Daoy (cell line): ENCODE measurements at places on chromosomes 1 and 21. TPM values are rescaled to one million over a fixed set of nuclear protein-coding genes. Genes with fewer than 3 reads are reported as not detected.

GRCh38 chr1:116994411-116994810 lies 7.1 kb upstream of the CD101 start:
- no peak for DNase-seq

DNA sequence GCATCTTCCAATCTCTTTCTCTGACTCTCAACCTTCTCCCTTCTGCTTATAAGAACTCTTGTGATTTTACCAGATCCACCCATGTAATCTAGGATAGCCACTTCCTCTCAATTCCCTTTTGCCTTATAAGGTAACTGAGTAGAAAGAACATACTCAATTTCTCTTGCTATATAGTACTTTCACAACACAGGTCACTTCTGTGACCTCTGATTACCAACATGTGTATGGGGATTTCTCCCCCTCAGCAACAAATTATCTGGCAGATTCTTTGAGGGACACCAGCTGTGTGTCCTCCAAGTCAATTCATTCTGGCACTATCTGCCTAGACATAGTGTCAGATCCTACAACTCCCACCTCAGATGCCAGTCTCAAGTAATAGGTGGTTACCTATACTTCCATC lies 62.5 kb downstream of the IL23R start:
- DNase-seq: no peak

- peak; percentile 36 for DNase-seq
These were observed 1.1 kb downstream of the SYNC start for GRCh38 chr1:32701421-32701911.

DNA sequence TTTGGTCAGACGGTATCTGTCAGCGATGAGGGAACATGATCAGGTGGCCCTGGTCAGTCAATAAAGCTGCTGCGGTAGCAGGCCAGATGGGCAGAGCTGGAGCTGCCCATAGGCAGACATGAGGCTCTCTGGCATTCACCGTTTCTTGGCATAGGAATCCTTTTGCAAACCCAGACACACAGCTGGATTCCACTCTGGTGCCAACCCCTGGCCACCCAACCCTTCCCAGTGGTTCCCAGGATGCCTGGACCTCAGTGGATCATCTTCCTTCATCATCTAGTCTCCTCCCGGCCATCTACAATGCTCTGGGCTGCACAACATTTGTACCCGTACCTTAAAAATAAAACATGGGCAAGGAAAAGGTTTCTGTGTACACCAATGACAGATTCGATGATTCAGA lies 68.3 kb upstream of the ACTRT2 start:
- DNase-seq: no peak

GRCh38 chr1:73765551-73766233 lies 432.3 kb downstream of the LRRIQ3 start:
- no peak for DNase-seq

DNA sequence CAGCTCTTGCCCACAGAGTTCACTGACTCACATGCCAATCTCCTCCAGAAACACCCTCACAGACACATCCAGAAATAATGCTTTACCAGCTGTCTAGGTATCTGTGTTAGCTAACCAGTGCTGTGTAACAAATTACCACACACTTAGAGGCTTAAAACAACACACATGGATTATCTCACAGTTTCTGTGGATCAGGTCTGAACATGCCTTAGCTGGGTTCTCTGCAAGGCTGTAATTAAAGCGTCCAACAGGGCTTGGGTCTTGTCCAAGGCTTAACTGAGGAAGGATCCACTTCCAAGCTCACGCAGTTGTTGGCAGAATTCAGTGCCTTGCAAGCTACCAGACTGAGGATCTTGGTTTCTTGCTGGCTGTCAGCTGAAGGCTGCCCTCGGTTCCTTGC lies 92.5 kb upstream of the RGS4 start:
- peak; percentile 9 for DNase-seq

- no peak for DNase-seq
These were observed at the start of gene CD48 for GRCh38 chr1:160711602-160712311. Gene CD48 (minus strand): TSS chr1:160711822. CDS start chr1:160711763, 59 bp downstream.

Gene LRRC38
- not detected in 2 replicates for total RNA-seq

Gene PIGM
- 5.2 and 5.3 TPM in 2 replicates for total RNA-seq

Gene PCSK9
- total RNA-seq: 0.03 and 0.29 TPM in 2 replicates

GRCh38 chr1:204968951-204969350 lies 74.1 kb upstream of the CNTN2 start:
- DNase-seq: no peak

DNA sequence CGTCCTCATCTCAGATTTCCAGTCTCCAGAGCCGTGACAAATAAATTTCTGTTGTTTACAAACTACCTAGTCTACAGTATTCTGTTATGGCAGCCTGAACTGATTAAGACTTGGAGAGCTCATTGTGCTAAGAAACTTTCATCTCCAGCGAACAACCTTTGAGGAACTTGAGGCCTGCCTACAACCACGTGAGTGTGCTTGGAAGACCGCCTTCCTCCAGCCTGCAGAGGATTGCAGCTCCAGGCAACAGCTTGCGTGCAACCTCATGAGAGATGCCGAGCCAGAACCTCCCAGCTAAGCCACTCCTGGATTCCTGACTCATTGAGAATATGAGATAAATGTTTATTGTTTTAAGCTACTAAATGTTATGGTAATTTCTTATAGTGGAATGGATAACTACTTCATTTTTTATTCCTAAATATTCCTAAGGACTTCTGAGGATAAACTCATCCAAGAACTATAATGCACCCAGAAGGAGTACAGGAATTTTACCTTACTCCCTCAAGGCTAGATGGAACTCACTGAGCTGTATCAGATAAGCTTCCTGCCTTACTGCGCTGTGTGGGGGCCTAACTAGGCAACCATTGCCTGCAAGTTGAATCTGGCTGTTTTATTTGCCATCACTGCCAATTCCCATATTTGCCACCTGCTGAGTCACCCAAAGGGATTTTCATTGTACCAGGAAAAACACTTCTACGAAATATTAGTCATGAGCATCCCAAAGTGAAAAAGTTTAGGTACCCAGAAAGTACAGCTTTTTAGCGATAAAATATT lies 17.6 kb downstream of the FAM177B start:
- peak; percentile 95 for DNase-seq

Gene FCRL2
- total RNA-seq: not detected in 2 replicates

Gene FGR
- not detected in 2 replicates for total RNA-seq

Gene FYB2
- not detected in 2 replicates for total RNA-seq

Gene CDC73
- total RNA-seq: 18.7 and 21.9 TPM in 2 replicates

Gene NIPAL3
- 8.6 and 13.8 TPM in 2 replicates for total RNA-seq

GRCh38 chr1:235708390-235708962 lies 58.9 kb upstream of the GNG4 start:
- DNase-seq: peak; percentile 72

Gene AMY2B
- total RNA-seq: 0.86 TPM in 1 of 2 replicates, not detected in the other

- no peak for DNase-seq
These were observed 798.1 kb downstream of the ADGRL2 start for GRCh38 chr1:82598812-82599211.

Gene CSTB
- 14.3 and 15.2 TPM in 2 replicates for total RNA-seq

- DNase-seq: no peak
These were observed 65.0 kb downstream of the TOR3A start for GRCh38 chr1:179146911-179147310.

DNA sequence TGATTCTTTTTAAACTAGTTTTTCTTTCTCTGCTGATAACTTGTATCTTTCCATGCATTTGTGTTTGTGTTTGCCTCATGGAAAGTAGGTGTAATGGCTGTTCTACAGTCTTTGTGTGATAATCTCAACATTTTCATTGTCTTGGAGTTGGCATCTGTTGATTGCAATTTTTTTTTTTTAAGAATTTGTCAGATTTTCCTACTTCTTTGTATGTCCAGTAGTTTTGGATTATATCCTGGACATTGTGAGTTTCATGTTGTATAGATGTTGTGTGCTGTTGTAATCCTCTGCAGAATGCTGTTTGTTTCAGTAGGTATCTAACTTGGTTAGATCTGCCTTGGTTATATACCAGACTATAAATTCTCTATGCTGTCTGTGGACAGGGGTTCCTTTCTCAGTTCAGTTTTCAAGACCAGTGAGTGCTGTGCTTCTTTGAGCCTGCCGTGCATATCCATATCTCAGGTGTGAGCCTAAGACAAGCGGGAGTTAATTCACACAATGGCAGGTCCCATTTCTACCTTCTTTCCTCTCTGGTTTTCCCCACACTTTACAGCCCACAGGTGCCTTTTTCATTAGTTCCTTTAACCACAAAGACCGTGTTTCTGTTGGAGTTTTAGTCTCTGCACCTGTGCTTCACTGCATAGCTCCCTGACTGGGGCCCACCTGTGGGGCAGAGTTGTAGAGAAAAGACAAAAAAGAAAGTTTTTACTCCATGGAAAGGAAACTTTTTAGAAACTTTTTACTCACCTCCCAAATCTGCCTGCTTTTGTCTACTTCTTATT lies 69.9 kb downstream of the ITSN1 start:
- DNase-seq: no peak
